ENCODE measurements at places on chromosomes 16 and 17. TPM values are rescaled to one million over a fixed set of nuclear protein-coding genes. Genes with fewer than 3 reads are reported as not detected.

Gene SLC2A4
- under 0.01 TPM for total RNA-seq

Gene MYH2
- not detected for total RNA-seq

Gene OTOA
- total RNA-seq: 0.31 TPM

Gene KRT28
- total RNA-seq: not detected

Gene TLE7
- total RNA-seq: not detected

Gene SOST
- not detected for total RNA-seq

Gene ITGAD
- not detected for total RNA-seq

Gene KRT24
- not detected for total RNA-seq

Gene KRTAP9-8
- not detected for total RNA-seq

Gene UBE2O
- total RNA-seq: 30.2 TPM

Gene CD300LD
- not detected for total RNA-seq

Gene CLEC10A
- total RNA-seq: not detected

Gene CES5A
- total RNA-seq: under 0.01 TPM

Gene GUCY2D
- total RNA-seq: not detected

Gene KRT33A
- not detected for total RNA-seq

Gene CCR7
- not detected for total RNA-seq

Gene PDILT
- total RNA-seq: not detected

Gene MEFV
- total RNA-seq: not detected

Gene ACSM5
- total RNA-seq: 1.1 TPM

Gene PRR14
- total RNA-seq: 10.3 TPM

Gene RAP1GAP2
- total RNA-seq: 1.1 TPM

Gene ZNRF1
- 17.4 TPM for total RNA-seq

Gene NPIPB4
- 54.6 TPM for total RNA-seq

Gene TSNAXIP1
- 0.69 TPM for total RNA-seq

Measured in melanocyte of skin (primary cell).